ENCODE measurements at places on chromosomes 2 and 18. TPM values are rescaled to one million over a fixed set of nuclear protein-coding genes. Genes with fewer than 3 reads are reported as not detected.
A peak's percentile ranks its signal among the peaks of the same experiment; 100 is the strongest.

DNA sequence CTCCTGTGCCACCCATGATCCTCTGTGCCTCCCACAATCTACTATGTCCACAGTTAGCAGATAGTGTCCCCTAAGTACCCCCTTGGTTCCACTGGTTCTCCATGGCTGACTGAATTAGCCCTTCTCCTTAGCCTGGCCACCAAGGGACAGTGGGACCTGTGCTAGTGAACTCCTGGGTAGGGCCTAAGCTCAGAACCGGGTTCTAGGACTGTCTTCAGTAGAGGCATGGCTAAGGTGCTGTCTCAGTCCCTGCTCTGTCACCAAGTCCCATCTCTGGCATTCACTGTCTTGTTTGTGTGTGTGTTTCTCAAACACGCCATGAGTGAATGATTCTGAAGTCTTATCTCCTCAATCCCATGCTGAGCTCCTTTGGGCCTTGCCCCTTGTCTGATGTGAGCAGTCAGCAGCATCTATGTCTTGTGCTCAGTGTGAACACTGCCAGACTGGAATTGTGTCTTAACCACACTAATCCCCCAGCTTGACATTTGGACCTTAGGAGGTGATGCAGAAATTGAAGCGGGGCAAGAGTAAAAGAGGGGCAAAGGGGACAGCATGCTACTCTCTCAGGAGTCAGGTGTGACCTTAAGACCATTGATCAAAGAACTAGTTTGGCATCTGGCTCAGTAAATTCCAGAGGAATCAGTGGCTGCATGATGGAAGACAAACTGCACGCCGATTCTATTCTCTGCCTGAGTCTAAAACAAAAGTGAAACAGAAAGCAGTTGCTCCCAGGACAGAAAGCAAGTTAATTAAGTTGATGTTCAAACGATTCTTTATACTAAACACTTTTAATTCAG is 190.5 kb downstream of the ALPK2 start:
- DNase-seq = no peak
- no peaks in the 10 kb centered on the region for H3K27me3 ChIP-seq
- H3K4me3 ChIP-seq = no peak overlapping the region
- no peaks in the 10 kb centered on the region for H3K36me3 ChIP-seq

The MALL gene
- 2.7 TPM for total RNA-seq

The MC4R gene
- not detected for total RNA-seq

- H3K4me3 ChIP-seq = no peak overlapping the region
- no peak overlapping the region for H3K27ac ChIP-seq
- H3K27me3 ChIP-seq = no peaks in the 10 kb centered on the region
Measured at GRCh38 chr2:233079953-233080835, 20.1 kb downstream of the INPP5D start.

The NEMP2 gene
- total RNA-seq = 2.5 TPM

DNA sequence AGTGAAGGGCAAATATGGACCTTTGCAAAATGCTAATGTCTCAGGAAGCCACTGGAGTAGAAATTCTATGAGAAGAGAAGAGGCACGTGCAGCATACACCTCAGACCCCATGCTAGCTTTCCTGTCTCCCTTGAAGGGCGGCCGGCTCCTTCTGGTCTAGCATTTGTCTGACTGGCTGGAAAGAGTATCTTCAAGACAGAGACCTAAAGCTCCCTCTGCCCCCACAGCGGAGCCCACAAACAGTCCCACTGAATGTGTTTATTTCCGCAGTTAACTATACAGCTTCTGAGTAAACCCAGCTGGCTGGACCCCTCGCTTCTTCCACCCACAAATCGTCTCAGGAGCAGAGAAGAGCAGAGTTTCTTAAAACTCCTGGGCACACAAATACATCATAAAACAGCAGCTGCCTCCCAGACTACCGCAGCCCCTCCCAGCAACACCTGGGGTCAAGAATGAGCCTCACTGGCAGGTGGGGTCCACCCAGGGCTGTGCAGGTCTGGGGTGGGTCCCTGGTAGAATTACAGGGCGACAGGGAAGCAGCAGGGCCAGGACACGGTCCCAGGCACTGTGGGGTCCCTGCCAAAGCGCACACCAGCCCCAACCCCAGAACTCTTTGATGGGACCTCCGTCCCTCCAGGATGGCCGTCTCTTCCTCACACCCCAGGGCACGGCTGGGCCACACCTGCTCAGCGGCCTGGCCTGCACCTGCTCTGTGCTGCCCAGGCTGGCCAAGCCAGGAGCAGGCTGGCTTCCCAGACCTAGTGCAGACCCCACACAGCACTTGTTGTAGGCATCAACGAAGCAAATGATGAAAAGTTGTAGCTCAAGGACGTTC is 103.8 kb downstream of the PXDN start:
- no peaks in the 10 kb centered on the region for H3K27me3 ChIP-seq
- no peaks in the 10 kb centered on the region for H3K4me1 ChIP-seq
- DNase-seq = no peak
- H3K27ac ChIP-seq = no peak overlapping the region
- no peaks in the 10 kb centered on the region for H3K36me3 ChIP-seq

The NPHP1 gene
- total RNA-seq = 5.8 TPM

The NEU4 gene
- not detected for total RNA-seq

GRCh38 chr2:125224830-125225229 is 1199.7 kb downstream of the CNTNAP5 start:
- H3K27me3 ChIP-seq = no peaks in the 10 kb centered on the region
- no peak overlapping the region for H3K27ac ChIP-seq
- no peak for DNase-seq
- H3K36me3 ChIP-seq = no peaks in the 10 kb centered on the region

- no peak overlapping the region for H3K27ac ChIP-seq
- H3K27me3 ChIP-seq = no peaks in the 10 kb centered on the region
Measured at GRCh38 chr2:149064856-149065630, 26.5 kb downstream of the LYPD6B start.

DNA sequence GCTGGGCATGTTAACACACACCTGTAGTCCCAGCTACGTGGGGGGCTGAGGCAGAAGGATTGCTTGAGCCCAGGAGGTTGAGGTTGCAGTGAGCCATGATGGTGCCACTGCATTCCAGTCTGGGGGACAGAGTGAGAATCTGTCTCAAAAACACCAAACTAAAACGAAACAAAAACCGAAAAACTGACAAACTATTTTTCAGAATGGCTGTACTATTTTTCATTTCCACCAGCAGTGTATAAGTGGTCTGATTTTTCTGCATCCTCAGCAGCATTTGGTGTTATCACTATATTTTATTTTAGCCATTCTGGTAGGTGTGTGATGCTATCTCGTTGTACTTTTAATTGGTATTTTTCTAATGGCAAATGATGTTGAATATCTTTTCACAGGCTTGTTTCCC is 95.2 kb downstream of the PDCL3 start:
- DNase-seq = no peak
- no peak overlapping the region for H3K4me3 ChIP-seq
- H3K27me3 ChIP-seq = peaks cover 4% of the 10 kb centered on the region
- peaks cover 3% of the 10 kb centered on the region for H3K4me1 ChIP-seq
- H3K27ac ChIP-seq = no peak overlapping the region

- H3K36me3 ChIP-seq = no peaks in the 10 kb centered on the region
- no peaks in the 10 kb centered on the region for H3K27me3 ChIP-seq
- H3K27ac ChIP-seq = no peak overlapping the region
- DNase-seq = no peak
- H3K4me1 ChIP-seq = no peaks in the 10 kb centered on the region
Measured at GRCh38 chr2:198695879-198696278, 761.9 kb downstream of the SATB2 start.

DNA sequence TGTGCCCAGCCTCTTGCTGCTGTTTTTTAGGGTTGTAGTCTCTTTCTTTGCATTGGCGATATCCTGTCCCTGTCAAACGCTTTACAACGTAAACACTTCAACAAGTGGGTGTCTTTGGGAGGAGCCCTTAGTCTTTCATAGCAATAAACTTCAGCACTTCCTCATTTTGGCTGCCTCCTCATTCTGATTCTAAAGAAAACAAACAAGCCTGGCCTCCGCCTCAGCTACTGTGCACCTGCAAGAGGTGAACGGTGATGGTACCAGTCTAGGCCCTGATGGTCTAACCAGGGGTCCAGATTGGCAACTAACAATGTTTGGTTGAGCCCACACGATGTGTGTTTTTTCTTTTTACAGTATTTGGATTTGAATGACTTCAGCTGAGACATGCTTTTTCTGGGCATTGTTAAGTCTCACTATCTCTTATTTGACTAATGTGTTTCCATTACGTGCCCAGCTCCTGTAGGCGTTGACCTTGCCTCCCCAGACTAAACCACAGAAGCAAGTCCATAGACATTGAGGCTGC is 53.2 kb upstream of the CUL3 start:
- no peak overlapping the region for H3K4me3 ChIP-seq
- no peaks in the 10 kb centered on the region for H3K27me3 ChIP-seq
- DNase-seq = no peak
- H3K27ac ChIP-seq = no peak overlapping the region
- no peaks in the 10 kb centered on the region for H3K36me3 ChIP-seq

GRCh38 chr2:38113051-38113450 is 37.1 kb upstream of the CYP1B1 start:
- no peaks in the 10 kb centered on the region for H3K36me3 ChIP-seq
- H3K4me1 ChIP-seq = peaks cover 19% of the 10 kb centered on the region
- H3K27me3 ChIP-seq = no peaks in the 10 kb centered on the region
- peak; percentile 41 for DNase-seq
- no peak overlapping the region for H3K4me3 ChIP-seq

- H3K4me1 ChIP-seq = no peaks in the 10 kb centered on the region
- H3K4me3 ChIP-seq = no peak overlapping the region
- no peaks in the 10 kb centered on the region for H3K27me3 ChIP-seq
- no peak for DNase-seq
- H3K27ac ChIP-seq = no peak overlapping the region
Measured at GRCh38 chr2:162065767-162066166, 8.2 kb downstream of the DPP4 start.

- H3K4me3 ChIP-seq = no peak overlapping the region
- no peak for DNase-seq
- no peak overlapping the region for H3K27ac ChIP-seq
Measured at GRCh38 chr2:30161929-30162706, 15.3 kb downstream of the YPEL5 start.

- no peak overlapping the region for H3K27ac ChIP-seq
- H3K4me1 ChIP-seq = peaks cover 7% of the 10 kb centered on the region
- no peak for DNase-seq
- H3K36me3 ChIP-seq = no peaks in the 10 kb centered on the region
- H3K27me3 ChIP-seq = no peaks in the 10 kb centered on the region
Measured at GRCh38 chr2:238866656-238867277, 18.9 kb downstream of the TWIST2 start.

- DNase-seq = no peak
- H3K27ac ChIP-seq = no peak overlapping the region
- H3K36me3 ChIP-seq = no peaks in the 10 kb centered on the region
- H3K4me3 ChIP-seq = no peak overlapping the region
- H3K27me3 ChIP-seq = no peaks in the 10 kb centered on the region
- no peaks in the 10 kb centered on the region for H3K4me1 ChIP-seq
Measured at GRCh38 chr2:135620198-135620597, 88.9 kb downstream of the R3HDM1 start.

DNA sequence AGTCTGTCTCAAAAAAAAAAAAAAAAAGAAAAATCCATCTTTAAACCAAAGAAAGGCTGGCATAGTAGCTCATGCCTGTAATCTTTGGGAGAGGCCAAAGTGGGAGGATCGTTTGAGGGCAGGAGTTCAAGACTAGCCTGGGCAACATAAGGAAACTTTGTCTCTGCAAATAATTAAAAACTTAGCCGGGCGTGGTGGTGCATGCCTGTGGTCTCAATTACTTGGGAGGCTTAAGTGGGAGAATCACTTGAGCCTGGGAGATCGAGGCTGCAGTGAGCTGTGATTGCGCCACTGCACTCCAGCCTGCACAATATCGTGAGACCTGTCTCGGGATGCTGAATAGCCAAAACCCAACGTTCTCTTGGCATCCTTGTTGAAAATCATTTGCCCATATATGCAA is 6.1 kb downstream of the CNOT11 start:
- peaks cover 8% of the 10 kb centered on the region for H3K4me1 ChIP-seq
- no peaks in the 10 kb centered on the region for H3K27me3 ChIP-seq
- H3K4me3 ChIP-seq = no peak overlapping the region

DNA sequence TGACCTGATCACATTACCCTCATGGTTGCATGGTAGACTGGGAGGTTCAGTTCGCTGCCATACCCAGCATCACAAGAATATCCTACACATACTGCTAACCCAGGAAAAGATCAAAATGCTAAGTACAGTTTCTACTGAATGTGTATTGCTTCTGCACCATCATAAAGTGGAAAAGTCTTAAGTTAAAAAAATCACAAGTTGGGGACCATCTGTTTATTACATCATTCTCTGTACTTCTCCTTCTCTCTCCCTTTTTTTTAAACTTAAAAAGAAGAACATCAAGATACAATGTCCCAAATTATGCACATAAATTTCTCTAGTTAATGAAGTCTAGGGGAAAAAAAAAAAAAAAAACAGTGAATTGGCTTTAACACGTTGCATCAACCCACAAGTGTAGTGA is 43.3 kb downstream of the NBAS start:
- no peak for DNase-seq
- H3K36me3 ChIP-seq = no peaks in the 10 kb centered on the region
- H3K4me1 ChIP-seq = no peaks in the 10 kb centered on the region
- H3K4me3 ChIP-seq = no peak overlapping the region
- no peak overlapping the region for H3K27ac ChIP-seq

The CASP10 gene
- 3.3 TPM for total RNA-seq

The RESP18 gene
- total RNA-seq = not detected

GRCh38 chr2:165535471-165535870 is 66.0 kb downstream of the CSRNP3 start:
- H3K36me3 ChIP-seq = no peaks in the 10 kb centered on the region
- H3K4me3 ChIP-seq = no peak overlapping the region
- no peaks in the 10 kb centered on the region for H3K27me3 ChIP-seq

GRCh38 chr2:42147641-42148274 is 21.4 kb upstream of the EML4 start:
- no peak overlapping the region for H3K4me3 ChIP-seq
- DNase-seq = no peak
- H3K4me1 ChIP-seq = peaks cover 5% of the 10 kb centered on the region

DNA sequence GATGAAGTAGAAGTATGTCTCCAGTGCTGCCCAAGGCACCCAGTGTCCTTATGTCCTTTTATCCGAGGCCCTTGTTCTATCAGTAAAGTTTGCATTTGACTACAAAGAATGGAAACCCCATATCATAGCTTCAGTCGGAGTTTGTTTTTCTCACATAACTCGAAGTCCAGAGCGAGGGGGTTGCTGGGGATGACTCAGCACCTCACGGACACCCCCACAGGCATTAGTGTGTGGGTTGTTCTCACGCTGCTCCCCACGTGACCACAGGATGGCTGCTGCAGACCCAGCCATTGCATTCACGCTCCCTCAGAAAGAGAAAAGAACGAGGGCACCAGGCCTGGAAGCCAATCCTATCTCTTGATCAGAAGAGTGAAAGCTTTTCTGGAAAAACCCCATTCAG is 27.8 kb downstream of the SALL3 start:
- H3K4me1 ChIP-seq = no peaks in the 10 kb centered on the region
- DNase-seq = no peak
- no peak overlapping the region for H3K4me3 ChIP-seq

The CHRND gene
- not detected for total RNA-seq

- no peak for DNase-seq
- no peaks in the 10 kb centered on the region for H3K36me3 ChIP-seq
- H3K27ac ChIP-seq = no peak overlapping the region
- no peaks in the 10 kb centered on the region for H3K4me1 ChIP-seq
Measured at GRCh38 chr2:80830891-80831290, 526.3 kb upstream of the LRRTM1 start.
